ENCODE measurements at places on chromosomes 16 and 17.

DNA sequence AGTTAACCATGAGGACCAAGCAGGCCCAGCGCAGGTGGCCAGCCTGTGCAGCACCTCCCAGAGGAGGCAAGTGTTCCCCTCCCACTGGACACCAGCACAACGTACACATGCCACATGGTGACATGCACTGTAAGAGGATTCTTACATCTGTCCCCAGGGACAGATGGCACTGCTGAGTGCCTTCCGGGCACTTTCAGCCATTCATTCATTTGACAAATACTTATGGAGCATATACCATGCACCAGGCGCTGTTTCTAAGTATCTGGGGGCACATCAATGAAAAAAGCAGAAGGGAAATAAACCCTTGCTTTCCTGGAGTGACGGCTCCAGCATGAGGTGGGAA is 79.6 kb downstream of the GAS7 start:
- no peak for DNase-seq

GRCh38 chr17:66326476-66327047 is 24.1 kb downstream of the PRKCA start:
- no peak for DNase-seq

- DNase-seq, result no peak
Measured at GRCh38 chr16:2392025-2392424, 37.2 kb upstream of the CCNF start.

GRCh38 chr17:9702482-9702881 is 57.2 kb downstream of the USP43 start:
- DNase-seq, result no peak

- DNase-seq, result no peak
Measured at GRCh38 chr17:57099165-57099564, 14.1 kb downstream of the AKAP1 start.
